ENCODE measurements at places on chromosomes 12 and 14.

GRCh38 chr12:56529656-56530055 is 8.0 kb downstream of the RBMS2 start:
- no peak for DNase-seq

DNA sequence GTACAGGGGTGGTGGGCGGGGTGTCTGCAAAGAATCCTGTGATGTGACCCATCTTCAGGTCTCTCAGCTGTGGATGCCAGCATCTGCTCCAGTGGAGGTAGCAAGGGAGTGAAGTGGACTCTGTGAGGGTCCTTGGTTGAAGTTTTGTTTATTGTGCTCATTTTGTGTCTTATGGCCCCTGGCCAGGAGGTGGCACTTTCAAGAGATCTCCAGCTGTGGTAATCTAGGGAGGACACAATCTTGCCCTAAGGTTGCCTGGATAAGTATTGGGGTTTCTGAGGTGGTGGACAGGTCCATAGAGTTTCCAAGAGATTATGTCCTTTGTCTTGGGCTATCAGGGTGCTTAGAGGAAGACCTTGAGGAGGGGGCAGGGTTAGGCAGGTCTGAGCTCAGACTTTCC is 260.7 kb downstream of the CCDC59 start:
- no peak for DNase-seq

DNA sequence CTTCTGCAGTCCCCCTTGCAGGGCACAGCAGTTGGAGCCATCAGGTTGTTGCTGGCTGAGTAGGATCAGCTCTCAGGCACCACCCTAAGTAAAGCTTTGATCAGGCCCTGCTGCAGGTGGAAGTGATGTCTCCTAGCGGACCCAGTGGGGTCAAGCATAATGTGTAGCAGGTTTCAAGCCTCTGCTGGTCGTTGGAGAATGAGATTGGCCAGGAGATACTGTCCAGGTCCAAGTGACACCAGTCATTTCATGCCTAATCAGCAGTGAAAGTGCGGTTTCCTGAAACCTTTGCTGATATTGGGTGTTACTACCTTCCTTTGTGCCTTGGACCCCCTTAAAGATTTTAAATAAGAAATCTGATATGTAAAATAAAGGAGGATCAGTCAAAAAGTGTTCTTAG is 72.6 kb downstream of the SUSD6 start:
- DNase-seq = no peak

DNA sequence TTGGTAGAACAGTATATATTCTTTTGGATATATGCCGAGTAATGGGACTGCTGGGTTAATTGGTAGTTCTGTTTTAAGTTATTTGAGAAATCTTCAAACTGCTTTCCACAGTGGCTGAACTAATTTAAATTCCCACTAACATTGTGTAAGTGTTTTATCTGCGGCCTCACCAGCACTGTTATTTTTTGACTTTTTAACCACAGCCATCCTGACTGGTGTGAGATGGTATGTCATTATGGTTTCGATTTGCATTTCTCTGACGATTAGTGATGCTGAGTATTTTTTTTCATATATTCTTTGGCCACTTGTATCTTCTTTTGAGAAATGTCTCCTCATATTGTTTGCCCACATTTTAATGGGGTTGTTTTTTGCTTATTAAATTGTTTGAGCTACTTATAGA is 357.4 kb downstream of the C12orf50 start:
- DNase-seq = no peak

GRCh38 chr12:48691826-48692487 is 9.9 kb upstream of the KANSL2 start:
- DNase-seq = no peak

- DNase-seq = no peak
Observed at GRCh38 chr12:62703011-62703380, 232.0 kb downstream of the PPM1H start.

- DNase-seq = no peak
Observed at GRCh38 chr14:59240356-59240755, 51.9 kb downstream of the DAAM1 start.

DNA sequence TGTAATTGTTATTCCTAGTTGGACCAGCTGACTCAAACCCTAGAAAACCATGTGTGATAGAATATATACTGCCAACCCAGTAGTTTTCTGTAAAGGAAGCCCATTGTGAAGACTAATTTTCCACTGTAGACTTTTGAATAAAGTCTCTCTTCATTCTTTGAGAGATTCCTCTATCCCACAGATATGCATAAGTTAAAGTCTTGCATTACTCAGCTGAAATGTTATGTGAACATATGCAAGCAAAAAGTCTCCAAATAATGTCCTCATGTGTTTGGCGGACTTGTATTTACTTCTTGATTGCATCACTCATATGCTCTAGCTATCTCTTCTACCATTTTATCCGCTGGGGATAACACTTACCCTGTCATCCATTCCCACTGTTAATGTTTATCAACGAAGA is 35.1 kb upstream of the OTOGL start:
- no peak for DNase-seq

- DNase-seq = no peak
Observed at GRCh38 chr14:71372411-71372838, 465.2 kb downstream of the PCNX1 start.

- no peak for DNase-seq
Observed at GRCh38 chr12:24631676-24632426, 317.1 kb downstream of the BCAT1 start.

DNA sequence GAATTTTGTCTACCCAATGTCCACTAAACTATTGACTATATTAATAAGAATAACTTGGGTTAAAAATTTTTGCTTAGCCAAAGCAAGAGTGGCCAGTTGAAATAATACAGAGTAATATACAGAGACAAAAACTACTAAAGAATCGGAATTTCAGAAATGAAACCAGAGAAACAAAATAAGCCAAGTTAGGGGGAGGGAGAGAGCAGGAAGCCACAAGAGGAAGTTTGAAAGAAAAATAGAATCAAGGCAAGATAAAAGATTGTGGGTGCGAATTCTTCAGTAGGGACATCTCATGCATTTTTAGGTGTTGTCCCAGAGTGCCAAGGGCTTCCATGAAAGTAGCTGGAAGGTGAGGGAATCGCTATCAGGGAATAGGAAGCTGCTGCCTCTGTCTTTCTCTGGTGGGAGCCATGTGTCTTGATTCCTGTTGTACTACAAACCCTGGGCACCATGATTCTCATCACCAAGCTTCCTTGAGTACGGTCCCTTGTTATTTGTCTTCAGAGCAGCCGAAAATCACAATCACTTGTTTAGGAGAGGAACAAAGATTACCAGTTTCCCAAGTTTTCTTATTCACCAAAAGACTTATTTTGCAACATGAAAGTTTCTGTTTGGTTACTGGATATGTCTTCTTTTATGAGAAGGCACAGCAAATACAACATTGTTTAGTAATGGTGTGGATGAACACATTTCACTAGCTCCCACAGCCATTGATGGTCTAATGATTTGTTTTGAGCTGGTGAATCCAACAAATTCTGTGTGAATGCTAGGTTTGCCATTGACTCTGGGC is 16.7 kb downstream of the NEUROD4 start:
- DNase-seq = no peak

DNA sequence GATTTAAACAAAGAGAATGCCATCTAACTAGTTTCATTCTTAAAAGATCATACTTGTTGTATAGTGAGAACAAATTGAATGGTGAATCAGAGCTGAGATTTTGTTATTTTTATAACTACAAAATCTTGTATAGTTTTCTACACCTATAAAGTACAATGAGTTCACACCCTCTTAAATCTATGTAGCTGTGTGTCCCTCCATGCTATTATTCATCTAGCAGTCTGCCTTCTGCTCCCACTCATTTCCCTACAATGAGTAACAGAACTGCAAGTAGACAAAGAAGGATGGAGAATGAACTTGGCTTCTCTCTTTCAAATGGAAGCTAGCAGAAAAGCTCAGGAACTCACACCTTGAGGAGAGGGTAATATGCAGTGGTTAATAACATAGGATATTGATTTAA is 7.1 kb downstream of the IFNG-AS1 start:
- DNase-seq = no peak

All from CD4-positive, alpha-beta T cell treated with Interleukin-12 subunit alpha and Interleukin-12 subunit beta, for 1 hour (primary cell).